Spinal cord (tissue), 10 donors: ENCODE measurements at places on chromosomes 5 and 9. TPM values are rescaled to one million over a fixed set of nuclear protein-coding genes. Genes with fewer than 3 reads are reported as not detected.

- no peak overlapping the region for H3K27ac ChIP-seq
- peaks cover 22% of the 10 kb centered on the region for H3K4me1 ChIP-seq
- peak; percentile 67 for DNase-seq
- H3K4me3 ChIP-seq = no peak overlapping the region
- no peaks in the 10 kb centered on the region for H3K27me3 ChIP-seq
Observed at GRCh38 chr9:35826071-35826701, 2.3 kb downstream of the FAM221B start.

GRCh38 chr5:36031223-36031622, 35.5 kb downstream of the UGT3A2 start:
- H3K27me3 ChIP-seq = no peaks in the 10 kb centered on the region
- H3K36me3 ChIP-seq = no peaks in the 10 kb centered on the region
- no peak for DNase-seq
- no peaks in the 10 kb centered on the region for H3K4me1 ChIP-seq
- no peak overlapping the region for H3K27ac ChIP-seq

GRCh38 chr5:14416621-14417275, 164.8 kb upstream of the OTULINL start:
- no peaks in the 10 kb centered on the region for H3K27me3 ChIP-seq
- peak overlapping the region; percentile 34 for H3K27ac ChIP-seq
- H3K4me3 ChIP-seq = no peak overlapping the region
- peaks cover 48% of the 10 kb centered on the region for H3K36me3 ChIP-seq

GRCh38 chr9:112271466-112272098, 61.8 kb downstream of the PTBP3 start:
- H3K27ac ChIP-seq = no peak overlapping the region
- H3K36me3 ChIP-seq = peaks cover 4% of the 10 kb centered on the region
- no peaks in the 10 kb centered on the region for H3K4me1 ChIP-seq
- H3K27me3 ChIP-seq = no peaks in the 10 kb centered on the region

DNA sequence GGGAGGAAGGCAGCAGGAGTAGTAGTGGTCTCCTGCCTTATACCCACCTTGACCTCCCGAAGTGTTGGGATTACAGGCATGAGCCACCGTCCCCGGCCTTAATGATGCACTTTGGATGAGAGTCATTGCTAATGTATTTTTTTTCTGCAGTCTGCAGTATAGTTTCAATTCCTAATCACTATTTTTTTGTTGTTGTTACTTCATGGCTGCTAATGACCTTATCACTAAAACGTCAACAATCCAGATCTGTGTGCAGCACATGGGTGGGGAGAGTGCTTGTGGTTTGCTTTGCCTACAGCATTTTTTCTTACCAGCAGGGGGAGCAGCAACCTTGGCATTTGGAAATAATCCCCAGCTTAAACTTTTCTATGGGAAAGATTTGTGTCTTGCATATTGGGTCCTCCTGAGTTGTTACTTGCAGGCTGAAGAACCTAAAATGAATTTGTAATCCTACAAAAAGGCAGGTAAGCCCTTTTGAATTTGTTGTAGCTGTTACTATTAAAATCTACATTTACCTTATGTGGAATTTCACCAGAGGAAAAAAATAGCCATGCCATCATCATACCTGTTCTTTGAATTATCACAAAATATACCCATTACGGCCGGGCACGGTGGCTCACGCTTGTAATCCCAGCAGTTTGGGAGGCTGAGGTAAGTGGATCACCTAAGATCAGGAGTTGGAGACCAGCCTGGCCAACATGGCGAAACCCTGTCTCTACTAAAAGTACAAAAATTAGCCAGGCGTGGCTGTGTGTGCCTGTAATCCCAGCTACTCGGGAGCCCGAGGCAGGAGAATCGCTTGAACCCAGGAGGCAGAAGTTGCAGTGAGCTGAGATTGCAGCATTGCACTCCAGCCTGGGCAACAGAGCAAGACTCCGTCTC, 6.3 kb upstream of the MED7 start:
- no peaks in the 10 kb centered on the region for H3K36me3 ChIP-seq
- H3K4me1 ChIP-seq = no peaks in the 10 kb centered on the region
- no peak overlapping the region for H3K27ac ChIP-seq
- peak; percentile 92 for DNase-seq

DNA sequence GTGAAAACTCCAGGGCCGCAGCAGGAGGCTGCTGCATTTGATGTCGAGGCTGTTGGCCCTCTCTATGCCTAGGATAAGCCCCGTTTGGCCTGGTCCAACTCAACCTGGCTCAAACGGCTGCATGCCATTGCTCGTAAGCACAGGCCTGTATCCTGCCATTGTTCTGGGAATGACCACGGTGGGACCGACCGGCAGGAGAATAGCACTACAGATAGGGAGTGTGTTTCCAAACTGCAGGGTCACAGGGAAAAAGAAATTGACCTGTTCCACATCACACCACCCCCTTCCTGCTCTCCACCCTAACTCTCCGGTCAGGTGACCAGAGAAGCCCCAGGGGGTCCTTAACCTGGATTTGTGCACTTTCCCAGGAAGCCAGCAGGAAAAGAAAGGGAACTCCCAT, 278.7 kb upstream of the KLF4 start:
- no peak overlapping the region for H3K4me3 ChIP-seq
- H3K36me3 ChIP-seq = no peaks in the 10 kb centered on the region
- H3K27ac ChIP-seq = no peak overlapping the region
- no peaks in the 10 kb centered on the region for H3K27me3 ChIP-seq
- no peak for DNase-seq
- H3K4me1 ChIP-seq = no peaks in the 10 kb centered on the region

DNA sequence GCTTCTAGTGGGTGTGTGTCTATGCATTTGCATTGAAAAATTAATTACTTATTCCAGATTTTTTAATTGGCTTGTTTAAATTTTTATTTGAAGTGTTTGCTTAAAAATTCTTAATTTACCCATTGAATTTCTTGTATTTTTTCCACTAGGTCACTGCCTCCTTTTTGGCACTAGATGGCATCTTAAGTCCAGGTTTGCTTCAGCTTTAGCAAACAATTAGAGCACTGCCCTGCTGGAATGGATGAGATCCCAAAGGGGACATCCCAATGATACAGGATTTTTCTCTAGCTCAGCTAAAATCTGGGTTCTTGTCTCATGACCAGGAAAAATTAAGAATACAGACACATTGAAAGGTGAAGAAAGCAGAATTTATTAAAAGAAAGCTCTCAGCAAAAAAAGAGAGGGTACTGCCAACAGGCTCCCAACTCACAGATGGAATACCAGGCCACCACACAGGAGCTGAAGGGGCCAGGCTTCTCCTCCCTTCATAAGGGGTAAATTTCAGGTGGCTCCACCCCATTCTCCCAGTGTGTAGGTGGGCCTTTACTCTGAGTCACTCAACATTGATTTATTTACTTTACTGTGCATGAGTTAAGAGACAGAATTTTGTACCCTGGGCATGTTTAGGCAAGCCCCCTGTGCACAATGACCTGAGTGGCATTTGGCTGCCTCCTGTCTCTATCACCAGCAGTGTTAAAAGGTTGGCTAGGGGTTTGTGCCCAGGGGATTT, 532.4 kb downstream of the ANXA1 start:
- no peak overlapping the region for H3K4me3 ChIP-seq
- no peak overlapping the region for H3K27ac ChIP-seq
- DNase-seq = no peak

DNA sequence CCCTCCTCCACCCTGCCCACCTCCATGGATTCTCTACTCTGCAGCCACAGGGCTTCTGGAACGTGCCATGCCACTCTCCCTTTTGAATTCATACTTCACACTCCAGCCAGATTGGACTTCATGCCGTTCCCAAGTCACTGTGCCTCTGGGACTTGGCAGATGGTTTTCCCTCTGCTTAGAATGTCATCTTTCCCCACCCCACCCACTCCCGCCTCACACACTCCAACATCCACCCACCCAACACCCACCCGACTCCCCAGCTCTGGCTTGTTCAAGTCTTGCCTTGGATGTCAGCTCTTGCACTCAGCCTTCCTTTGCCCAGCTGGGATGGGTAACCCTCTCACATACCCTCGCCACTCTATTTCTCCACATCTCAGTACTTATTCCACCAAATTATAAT, 142.1 kb upstream of the DHFR start:
- no peak overlapping the region for H3K27ac ChIP-seq
- DNase-seq = no peak
- H3K4me1 ChIP-seq = no peaks in the 10 kb centered on the region
- H3K36me3 ChIP-seq = peaks cover 2% of the 10 kb centered on the region

DNA sequence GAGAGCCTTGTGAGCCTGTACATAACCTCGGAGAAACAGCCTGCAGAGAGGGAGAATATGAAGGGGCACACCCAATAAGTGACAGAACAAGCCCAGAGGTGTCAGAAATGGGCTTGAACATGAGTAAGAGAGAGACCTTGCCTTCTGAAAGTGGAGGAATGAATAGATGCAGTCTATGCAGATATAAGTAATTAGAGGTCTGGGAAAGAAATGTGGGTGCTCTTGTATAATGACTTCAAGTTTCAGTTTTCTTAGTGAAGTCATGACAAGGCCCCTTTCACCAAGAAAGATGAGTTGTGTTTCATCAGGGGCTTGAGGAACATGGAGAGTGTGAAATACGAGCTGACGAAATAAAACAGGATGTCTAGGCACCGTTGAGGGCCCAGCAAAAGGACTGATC, 15.1 kb downstream of the GRAMD2B start:
- H3K4me1 ChIP-seq = peaks cover 7% of the 10 kb centered on the region
- no peak for DNase-seq
- H3K27me3 ChIP-seq = no peaks in the 10 kb centered on the region

DNA sequence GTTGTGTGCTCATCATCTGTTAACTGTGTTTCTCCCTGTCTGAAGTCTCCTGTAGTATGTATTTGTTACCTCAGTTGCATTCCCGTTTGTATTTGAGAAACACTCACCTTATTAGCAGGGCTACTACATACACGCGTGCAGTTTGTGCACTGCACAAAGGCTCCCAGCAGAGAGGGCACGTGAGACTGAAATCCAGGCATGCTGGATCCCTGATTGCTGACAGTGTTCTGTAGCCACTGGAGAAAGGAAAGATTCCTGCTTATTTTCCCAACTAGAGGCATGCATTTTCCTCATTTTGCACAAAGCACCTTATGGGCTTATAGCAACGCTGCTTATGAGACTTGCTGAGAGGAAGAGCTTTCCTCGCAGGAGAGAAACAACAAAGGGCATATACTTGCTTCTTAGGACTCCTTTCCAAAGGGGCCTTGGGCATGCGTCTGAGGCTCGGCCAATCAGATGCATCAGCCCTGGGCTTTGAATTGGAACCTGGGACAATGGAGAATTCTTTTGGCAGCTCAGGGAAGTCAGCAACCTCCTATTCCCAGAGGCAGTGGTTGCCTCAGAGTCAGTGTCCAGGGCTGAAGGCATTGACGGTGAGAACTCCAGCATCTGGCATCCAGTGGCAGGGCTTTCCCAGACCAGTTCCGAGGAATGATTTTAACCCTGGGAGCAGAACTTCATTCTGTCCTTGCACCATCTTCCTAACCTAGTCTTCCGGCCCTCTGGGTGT, 9.9 kb upstream of the MEGF10 start:
- H3K27me3 ChIP-seq = no peaks in the 10 kb centered on the region
- no peak overlapping the region for H3K4me3 ChIP-seq
- no peaks in the 10 kb centered on the region for H3K36me3 ChIP-seq

- no peaks in the 10 kb centered on the region for H3K36me3 ChIP-seq
- no peak for DNase-seq
- no peak overlapping the region for H3K27ac ChIP-seq
- no peaks in the 10 kb centered on the region for H3K4me1 ChIP-seq
Observed at GRCh38 chr5:172777881-172778814, 7.2 kb upstream of the DUSP1 start.

DNA sequence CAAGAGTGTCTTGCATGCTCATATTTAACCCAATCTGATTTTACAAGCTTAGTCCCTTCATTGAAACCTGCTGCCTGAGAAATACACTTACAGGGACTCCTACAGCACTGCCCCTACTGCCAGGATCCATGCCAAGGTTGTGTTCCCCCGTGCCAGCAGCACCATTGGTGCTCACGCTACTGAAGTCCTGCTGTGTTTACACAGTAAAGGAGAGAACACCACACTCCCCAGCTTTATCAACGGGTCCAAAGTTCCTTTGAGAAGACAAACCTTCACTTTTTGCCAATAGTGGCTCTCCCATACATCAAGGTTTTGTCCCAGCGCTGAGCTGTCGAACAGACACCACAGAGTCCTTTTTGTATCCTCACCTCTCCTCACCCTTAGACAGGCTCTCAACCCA, 155.1 kb upstream of the WWC1 start:
- no peaks in the 10 kb centered on the region for H3K27me3 ChIP-seq
- H3K4me3 ChIP-seq = no peak overlapping the region
- no peak for DNase-seq
- H3K4me1 ChIP-seq = peaks cover 4% of the 10 kb centered on the region

GRCh38 chr9:126626926-126627233, 13.2 kb downstream of the LMX1B start:
- H3K27me3 ChIP-seq = peaks cover 91% of the 10 kb centered on the region
- DNase-seq = no peak
- H3K27ac ChIP-seq = no peak overlapping the region
- H3K36me3 ChIP-seq = peaks cover 15% of the 10 kb centered on the region
- peaks cover 63% of the 10 kb centered on the region for H3K4me1 ChIP-seq
- H3K4me3 ChIP-seq = no peak overlapping the region

DNA sequence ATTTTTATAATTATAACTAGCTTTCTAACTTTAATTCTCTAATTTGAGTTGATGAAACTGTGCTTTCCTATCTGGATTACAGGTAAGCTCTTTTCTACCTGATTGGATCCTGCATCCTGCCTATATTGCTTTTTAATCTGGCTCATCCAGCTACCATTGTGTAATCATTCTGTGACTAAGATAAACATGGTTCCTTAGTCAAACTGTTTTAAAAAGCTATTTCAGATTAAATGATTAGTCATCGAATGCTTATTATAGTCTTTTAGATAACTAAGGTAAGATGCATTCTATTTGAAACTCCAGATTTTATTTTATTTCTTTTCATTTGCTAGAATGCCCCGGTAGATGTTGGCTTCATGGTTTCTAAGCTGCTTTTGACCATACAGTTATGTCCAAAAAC, 50.7 kb downstream of the ICE1 start:
- peaks cover 5% of the 10 kb centered on the region for H3K36me3 ChIP-seq
- H3K27me3 ChIP-seq = no peaks in the 10 kb centered on the region
- H3K27ac ChIP-seq = no peak overlapping the region
- no peak for DNase-seq
- no peaks in the 10 kb centered on the region for H3K4me1 ChIP-seq

- no peak overlapping the region for H3K4me3 ChIP-seq
- H3K36me3 ChIP-seq = no peaks in the 10 kb centered on the region
- DNase-seq = no peak
- H3K27me3 ChIP-seq = no peaks in the 10 kb centered on the region
- H3K27ac ChIP-seq = no peak overlapping the region
Observed at GRCh38 chr5:34616651-34617050, 39.5 kb upstream of the RAI14 start.

Gene ZDHHC11
- 14.3 TPM for total RNA-seq

Gene TAF11L5
- not detected for total RNA-seq

Gene CDKN2B
- total RNA-seq = 0.79 TPM

Gene MOB3B
- total RNA-seq = 9.4 TPM
